ENCODE measurements at places on chromosomes 6 and 20.

- no peak for DNase-seq
Observed at GRCh38 chr20:7029019-7029418, 261.5 kb downstream of the BMP2 start.

- no peak for DNase-seq
Observed at GRCh38 chr6:135228486-135228885, 47.4 kb downstream of the MYB start.

GRCh38 chr20:47854687-47855212, 69.5 kb upstream of the SULF2 start:
- no peak for DNase-seq

DNA sequence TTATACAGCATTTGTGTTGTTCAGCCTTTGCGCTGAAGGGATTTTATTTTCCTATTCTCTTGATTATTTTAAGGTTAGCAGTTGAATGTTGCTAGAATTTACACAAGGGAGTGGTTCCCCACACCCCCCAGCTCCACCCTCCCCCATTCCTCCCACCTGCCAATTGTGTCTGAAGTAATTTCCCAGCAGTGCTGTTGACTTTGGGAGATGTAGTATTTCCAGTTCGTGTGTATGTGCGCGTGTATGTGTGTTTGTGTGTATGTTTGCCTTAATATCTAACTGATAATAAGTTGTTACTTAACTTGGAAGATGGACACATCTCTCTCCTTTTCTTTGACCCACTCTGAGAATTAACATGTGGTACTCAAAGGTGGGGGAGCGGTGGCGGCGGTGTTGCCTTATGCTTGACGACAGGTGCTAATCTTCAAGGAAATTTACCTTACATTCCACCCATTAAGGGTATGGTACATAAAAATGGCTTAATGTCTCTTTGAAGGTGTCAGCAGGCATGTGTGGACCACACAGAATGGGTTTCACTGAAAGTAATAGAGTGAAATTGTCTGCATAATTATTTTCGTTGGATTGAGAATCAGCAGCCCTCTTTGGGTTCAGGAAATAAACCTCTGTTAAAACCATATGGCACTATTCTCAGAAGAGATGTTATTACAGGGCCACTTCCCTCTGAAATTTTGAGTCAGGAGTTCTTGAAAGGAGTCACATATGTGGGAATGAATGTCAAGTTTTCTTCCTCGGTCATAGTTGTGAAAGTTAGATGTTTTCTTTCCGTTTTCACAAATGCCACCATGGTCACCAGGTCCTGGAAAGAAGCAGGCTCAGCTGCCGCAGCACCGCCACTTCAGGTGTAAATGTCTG, 95.6 kb upstream of the SUPT3H start:
- DNase-seq: no peak

DNA sequence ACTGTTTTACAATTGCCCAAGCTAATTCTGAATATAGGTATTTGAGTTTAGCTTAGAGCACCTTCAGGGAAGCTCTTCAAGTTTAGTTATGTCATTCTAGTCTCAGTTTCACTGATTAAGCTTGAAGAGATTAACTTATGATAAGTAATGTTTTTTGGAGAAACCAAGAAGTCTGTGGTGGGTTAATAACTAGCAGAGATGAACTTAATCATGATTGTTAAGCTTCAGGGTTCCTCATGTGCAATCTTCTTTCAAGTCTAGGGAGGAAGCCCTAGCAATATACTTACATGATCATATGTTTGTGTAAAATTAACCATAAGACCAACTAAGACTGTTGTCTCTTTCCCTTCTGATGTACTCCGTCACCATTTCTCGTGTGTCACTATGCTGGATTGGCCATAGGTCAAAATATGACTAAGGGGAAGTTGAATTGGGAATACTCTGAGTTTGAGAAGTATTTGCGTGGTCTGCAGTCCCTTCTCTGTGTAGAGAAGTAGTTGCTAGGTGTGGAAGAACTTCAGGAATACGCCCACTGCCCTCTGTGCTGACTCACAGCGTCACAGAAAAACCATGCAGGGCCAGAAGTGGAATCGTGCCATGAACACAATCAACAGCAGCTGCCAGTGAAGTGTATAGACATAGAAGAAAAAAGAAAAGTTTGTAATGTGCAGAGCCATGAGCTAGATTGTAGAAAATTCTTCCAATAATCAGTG, 88.3 kb downstream of the SH3BGRL2 start:
- DNase-seq: no peak

Measured in GDM1 (cell line).